Neural cell (in vitro differentiated cells): ENCODE measurements at places on chromosomes 5 and 9. TPM values are rescaled to one million over a fixed set of nuclear protein-coding genes. Genes with fewer than 3 reads are reported as not detected.

CDX1 gene
- not detected in 2 replicates for polyA plus RNA-seq

MRPS2 gene
- polyA plus RNA-seq = 20.1 and 23.6 TPM in 2 replicates

F2RL2 gene
- polyA plus RNA-seq = not detected in 2 replicates

SMU1 gene
- polyA plus RNA-seq = 25.4 and 27.4 TPM in 2 replicates

PPWD1 gene
- 118 and 121 TPM in 2 replicates for polyA plus RNA-seq

MARCHF11 gene
- polyA plus RNA-seq = 6.1 TPM in 2 replicates

NUTM2G gene
- polyA plus RNA-seq = 0.18 and 1.1 TPM in 2 replicates

CTNNAL1 gene
- polyA plus RNA-seq = 14.3 and 24.7 TPM in 2 replicates

SEMA5A gene
- polyA plus RNA-seq = 3.2 and 4.3 TPM in 2 replicates

DDX4 gene
- polyA plus RNA-seq = 0.43 and 0.54 TPM in 2 replicates

SLC23A1 gene
- polyA plus RNA-seq = not detected in 2 replicates

C5orf52 gene
- not detected in 2 replicates for polyA plus RNA-seq
